ENCODE measurements at places on chromosomes 4 and X. TPM values are rescaled to one million over a fixed set of nuclear protein-coding genes. Genes with fewer than 3 reads are reported as not detected.

DNA sequence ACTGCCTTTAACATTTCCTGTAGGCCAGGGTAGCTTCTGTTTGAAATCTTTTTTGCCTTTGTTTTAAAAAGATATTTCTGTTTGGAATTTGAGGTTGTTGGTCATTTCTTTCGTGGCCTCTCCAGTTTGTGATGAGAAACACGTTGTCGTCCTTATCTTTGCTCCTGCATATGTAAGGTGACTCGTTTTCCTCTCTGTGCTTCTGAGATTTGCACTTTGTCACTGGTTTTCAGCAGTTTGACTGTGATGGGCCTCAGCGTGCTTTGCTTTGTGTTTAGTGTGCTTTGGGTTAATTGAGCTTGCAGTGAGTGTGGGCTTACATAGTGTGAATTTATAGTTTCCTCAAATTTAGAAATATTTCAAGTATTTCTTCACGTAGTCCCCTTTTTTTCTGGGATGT is 81.5 kb downstream of the FAM193A start:
- peaks cover 37% of the 10 kb centered on the region for H3K4me1 ChIP-seq
- H3K27ac ChIP-seq = no peak overlapping the region
- H3K36me3 ChIP-seq = peaks cover 2% of the 10 kb centered on the region

DNA sequence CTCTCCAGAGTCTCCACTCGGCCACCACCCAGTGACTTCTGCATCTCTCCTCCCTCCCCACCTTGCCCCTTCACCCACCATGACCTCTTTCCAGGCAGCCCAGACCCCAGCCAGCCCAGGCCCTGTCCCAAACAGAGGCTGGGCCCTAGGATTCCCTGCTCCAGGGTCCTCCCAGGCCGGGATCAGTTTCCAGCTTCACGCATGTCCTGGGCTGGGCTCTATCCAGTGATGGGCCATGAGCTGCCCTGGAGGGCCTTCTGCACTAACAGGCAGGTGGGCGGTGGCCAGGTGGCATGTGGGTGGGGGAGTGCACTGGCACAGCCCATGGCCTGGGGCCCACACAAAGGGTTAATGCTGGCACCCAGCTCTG is 20.4 kb upstream of the ADD1 start:
- peaks cover 19% of the 10 kb centered on the region for H3K36me3 ChIP-seq
- H3K4me3 ChIP-seq = no peak overlapping the region
- H3K27ac ChIP-seq = no peak overlapping the region
- no peak for DNase-seq
- H3K4me1 ChIP-seq = peaks cover 18% of the 10 kb centered on the region
- H3K27me3 ChIP-seq = no peaks in the 10 kb centered on the region

GRCh38 chr4:124990398-124990797 is 277.9 kb upstream of the ANKRD50 start:
- no peak overlapping the region for H3K27ac ChIP-seq
- H3K4me1 ChIP-seq = no peaks in the 10 kb centered on the region
- H3K36me3 ChIP-seq = no peaks in the 10 kb centered on the region
- no peaks in the 10 kb centered on the region for H3K27me3 ChIP-seq

- no peaks in the 10 kb centered on the region for H3K4me1 ChIP-seq
- H3K4me3 ChIP-seq = no peak overlapping the region
- no peak for DNase-seq
- H3K36me3 ChIP-seq = no peaks in the 10 kb centered on the region
- H3K27ac ChIP-seq = no peak overlapping the region
Measured at GRCh38 chr4:41683326-41683725, 65.2 kb downstream of the PHOX2B start.

- peaks cover 30% of the 10 kb centered on the region for H3K4me1 ChIP-seq
- H3K36me3 ChIP-seq = peaks cover 4% of the 10 kb centered on the region
Measured at GRCh38 chr4:110195561-110196205, 2.7 kb downstream of the ELOVL6 start.

GRCh38 chr4:100357542-100357941 is 160.3 kb downstream of the EMCN start:
- no peaks in the 10 kb centered on the region for H3K36me3 ChIP-seq
- no peak for DNase-seq
- H3K4me1 ChIP-seq = no peaks in the 10 kb centered on the region
- H3K4me3 ChIP-seq = no peak overlapping the region
- no peak overlapping the region for H3K27ac ChIP-seq

DNA sequence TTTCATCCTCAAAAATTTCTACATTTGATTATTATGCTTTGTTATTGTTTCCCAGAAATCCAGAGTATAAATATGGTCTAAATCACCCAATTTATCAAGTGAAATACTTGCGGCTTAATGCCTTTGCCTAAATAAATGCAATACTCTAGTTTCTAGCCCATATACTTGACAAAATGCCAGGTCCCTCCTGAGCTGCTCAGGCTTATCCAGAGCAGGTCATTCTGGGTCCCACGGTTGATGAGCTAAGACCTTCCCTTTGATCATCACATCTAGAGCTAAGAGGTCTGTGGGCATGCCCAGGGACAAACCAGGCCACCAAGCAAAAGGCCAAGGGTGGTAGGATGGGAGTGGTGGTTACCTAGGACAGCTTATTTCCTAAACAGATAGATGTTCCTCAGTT is 180.1 kb downstream of the SMIM20 start:
- DNase-seq = no peak
- H3K36me3 ChIP-seq = peaks cover 2% of the 10 kb centered on the region
- H3K4me3 ChIP-seq = no peak overlapping the region
- peak overlapping the region; percentile 55 for H3K27ac ChIP-seq
- peaks cover 11% of the 10 kb centered on the region for H3K4me1 ChIP-seq

DNA sequence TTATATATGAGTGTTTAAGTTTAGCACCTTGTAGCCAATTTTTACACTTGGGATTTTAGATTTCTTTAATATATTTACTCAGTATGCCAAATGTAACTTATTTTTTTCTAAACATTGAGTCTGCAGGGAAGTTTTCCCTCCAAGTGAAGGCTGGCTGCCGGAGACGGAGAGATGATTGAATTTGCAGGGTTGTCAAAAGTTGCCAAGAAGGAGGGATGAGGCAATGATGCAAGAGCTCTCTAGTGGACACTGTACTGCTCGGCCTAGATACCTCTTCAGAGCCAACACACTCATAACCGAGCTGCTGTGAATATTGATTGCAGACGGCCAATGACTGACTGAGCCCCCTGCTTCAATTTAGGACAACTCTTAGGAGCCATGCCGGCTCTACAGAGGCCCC is 318.6 kb upstream of the CASK start:
- H3K4me3 ChIP-seq = no peak overlapping the region
- DNase-seq = no peak
- no peaks in the 10 kb centered on the region for H3K4me1 ChIP-seq
- H3K36me3 ChIP-seq = no peaks in the 10 kb centered on the region
- no peaks in the 10 kb centered on the region for H3K27me3 ChIP-seq

DNA sequence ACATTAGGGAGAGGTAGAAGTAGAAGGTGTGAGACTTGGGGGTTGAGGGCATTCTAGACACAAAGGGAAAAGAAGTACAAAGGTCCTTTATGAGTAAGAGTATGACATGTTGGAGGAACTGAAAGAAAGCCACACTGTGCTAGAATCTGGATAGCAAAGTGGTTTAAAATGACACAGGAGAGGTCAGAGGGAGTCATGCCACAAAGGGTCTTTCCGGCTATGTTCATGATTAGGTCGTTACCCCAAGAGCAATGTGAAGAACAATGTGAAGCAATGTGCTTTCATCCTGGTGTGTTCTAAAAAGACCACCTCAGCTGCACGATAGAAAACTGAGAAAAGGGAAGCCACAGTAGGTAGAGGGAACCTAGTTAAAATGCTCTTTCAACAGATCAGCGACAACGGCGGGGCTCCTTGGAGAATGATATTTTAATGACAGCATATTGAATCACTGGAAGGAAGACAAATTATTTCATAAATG is 29.2 kb downstream of the SMIM14 start:
- H3K27ac ChIP-seq = no peak overlapping the region
- no peak for DNase-seq
- no peaks in the 10 kb centered on the region for H3K4me1 ChIP-seq
- peaks cover 8% of the 10 kb centered on the region for H3K36me3 ChIP-seq

DNA sequence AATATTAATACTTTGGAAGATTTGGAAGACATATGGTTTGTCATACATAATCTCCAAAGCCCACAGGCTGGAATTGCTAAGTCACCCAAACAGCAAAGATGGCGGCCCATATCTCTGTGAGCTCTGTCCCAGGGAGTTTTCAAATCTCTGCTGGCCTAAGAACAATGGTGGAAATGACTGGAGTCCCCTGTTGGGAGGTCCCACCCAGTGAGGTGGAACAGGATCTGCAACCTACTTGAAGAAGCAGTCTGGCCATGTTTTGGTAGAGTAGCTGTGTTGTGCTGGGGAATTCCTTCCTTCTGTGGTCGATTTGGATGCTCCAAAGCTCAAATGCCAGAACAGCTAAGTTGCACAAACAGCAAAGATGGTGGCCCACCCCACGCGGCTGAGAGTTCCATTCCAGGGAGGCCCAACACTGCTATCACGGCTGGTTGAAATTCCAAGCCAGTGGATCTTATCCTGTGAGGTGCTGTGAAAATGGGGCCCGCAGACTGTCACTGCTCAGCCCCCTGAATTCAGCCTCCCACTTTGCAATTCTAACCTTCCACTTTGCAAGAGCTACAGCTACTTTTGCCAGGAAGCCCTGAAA is 3.2 kb upstream of the UGT2B7 start:
- no peaks in the 10 kb centered on the region for H3K36me3 ChIP-seq
- no peaks in the 10 kb centered on the region for H3K4me1 ChIP-seq
- DNase-seq = no peak
- H3K27ac ChIP-seq = no peak overlapping the region
- H3K4me3 ChIP-seq = no peak overlapping the region

GRCh38 chrX:118675966-118676349 is 51.4 kb upstream of the IL13RA1 start:
- no peaks in the 10 kb centered on the region for H3K27me3 ChIP-seq
- H3K4me1 ChIP-seq = no peaks in the 10 kb centered on the region
- no peak overlapping the region for H3K4me3 ChIP-seq
- H3K27ac ChIP-seq = no peak overlapping the region

GRCh38 chr4:76435528-76436319 is 695 bp downstream of the SHROOM3 start:
- no peak overlapping the region for H3K4me3 ChIP-seq
- peaks cover 6% of the 10 kb centered on the region for H3K4me1 ChIP-seq
- no peak overlapping the region for H3K27ac ChIP-seq
- peaks cover 4% of the 10 kb centered on the region for H3K36me3 ChIP-seq

DNA sequence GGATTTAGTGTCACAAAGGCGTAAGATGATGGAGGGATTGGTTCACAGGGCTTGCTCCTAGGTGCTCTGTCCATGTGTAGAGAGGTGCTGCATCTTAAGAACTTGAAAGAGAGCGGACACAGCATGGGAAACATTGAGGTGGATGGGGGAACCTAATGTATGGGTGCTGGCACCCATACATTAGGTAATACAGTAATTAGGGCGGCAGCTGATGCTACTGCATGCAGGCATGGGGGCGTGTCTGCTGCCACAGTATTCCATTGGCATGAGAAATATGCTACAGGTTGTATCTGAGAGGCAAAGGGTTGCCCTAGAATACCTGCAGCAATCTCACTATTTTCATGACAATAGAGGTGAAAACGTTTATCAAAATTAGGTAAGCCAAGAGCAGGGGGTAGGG is 45.8 kb upstream of the UXT start:
- H3K4me1 ChIP-seq = no peaks in the 10 kb centered on the region
- H3K27me3 ChIP-seq = peaks cover 12% of the 10 kb centered on the region
- no peak for DNase-seq
- no peak overlapping the region for H3K27ac ChIP-seq
- H3K36me3 ChIP-seq = no peaks in the 10 kb centered on the region
- H3K4me3 ChIP-seq = no peak overlapping the region

DNA sequence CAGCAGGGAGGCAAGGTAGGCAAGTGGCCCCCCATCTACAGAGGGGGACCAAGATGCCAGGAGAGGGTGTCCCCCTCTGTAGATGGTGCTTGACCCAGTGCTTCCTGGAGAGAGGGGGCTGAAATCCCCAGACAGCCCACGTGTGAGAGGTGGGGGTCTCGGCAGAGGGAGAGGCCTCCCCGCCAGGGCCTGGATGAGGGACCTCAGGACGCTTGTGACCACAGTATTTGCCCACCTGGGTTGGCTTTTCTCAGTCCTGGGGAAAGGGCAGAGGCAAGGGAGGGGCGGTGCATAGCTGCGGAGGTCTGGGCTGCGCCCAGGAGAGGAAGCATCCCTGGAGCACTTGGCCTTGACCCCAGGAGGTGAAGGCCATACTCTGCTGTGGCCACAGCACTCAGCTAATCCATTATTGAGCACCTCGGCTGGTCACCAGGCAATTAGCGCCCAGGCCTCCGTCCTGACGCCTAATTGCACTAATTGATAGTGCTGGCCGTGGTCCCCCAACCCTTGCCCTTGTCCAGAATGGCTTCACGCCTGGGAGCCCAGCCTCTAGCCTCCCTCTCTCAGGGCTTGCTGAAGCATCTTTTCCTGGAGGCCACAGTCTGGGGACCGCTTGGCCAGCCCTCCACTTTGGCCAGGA is 30.7 kb downstream of the HMX1 start:
- no peaks in the 10 kb centered on the region for H3K4me1 ChIP-seq
- no peak overlapping the region for H3K4me3 ChIP-seq
- H3K27ac ChIP-seq = no peak overlapping the region
- H3K27me3 ChIP-seq = no peaks in the 10 kb centered on the region
- no peaks in the 10 kb centered on the region for H3K36me3 ChIP-seq

GRCh38 chr4:183255487-183255886 is 64.6 kb downstream of the CLDN22 start:
- no peaks in the 10 kb centered on the region for H3K36me3 ChIP-seq
- H3K4me1 ChIP-seq = no peaks in the 10 kb centered on the region
- H3K4me3 ChIP-seq = no peak overlapping the region

DNA sequence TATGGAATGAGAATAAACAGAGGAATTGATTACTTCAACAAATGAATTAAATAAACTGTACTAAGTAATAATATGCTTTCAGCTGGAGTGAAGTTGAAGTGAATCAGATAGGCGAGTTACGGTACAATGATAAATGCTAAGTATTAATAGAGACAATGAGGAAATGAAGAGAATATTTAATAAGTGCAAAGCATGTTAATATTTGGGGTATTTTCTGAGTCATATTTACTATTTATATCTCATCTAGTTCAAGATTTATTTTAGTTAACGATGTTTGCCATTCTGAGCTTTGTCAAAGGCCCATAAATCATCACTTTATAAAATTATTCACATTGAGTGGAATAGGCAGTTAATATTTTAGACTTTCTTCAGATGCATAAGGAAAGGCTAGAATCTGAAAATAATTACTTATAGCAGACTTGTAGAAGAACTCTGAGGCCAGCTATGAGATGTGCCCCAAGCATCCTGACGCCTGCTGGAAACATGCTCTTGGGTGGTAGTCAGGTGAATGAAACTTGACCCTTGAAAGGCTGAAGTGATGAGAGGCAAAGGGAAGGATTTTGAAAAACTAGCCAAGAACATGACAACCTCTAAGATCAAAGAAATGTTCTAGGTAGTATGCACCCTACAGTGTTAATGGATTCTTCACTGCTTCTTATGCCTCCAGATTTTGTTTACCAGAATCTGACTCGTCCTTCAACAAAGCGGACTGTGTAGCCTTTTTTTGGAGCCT is 133.8 kb upstream of the STIM2 start:
- no peaks in the 10 kb centered on the region for H3K27me3 ChIP-seq
- no peak overlapping the region for H3K27ac ChIP-seq
- no peak overlapping the region for H3K4me3 ChIP-seq

The CSAG1 gene
- not detected for total RNA-seq

The TLR1 gene
- total RNA-seq = 16.6 TPM

The PCSK1N gene
- total RNA-seq = 14.2 TPM

The SPANXN5 gene
- not detected for total RNA-seq

The HSFX3 gene
- not detected for total RNA-seq

The COL4A6 gene
- total RNA-seq = not detected

The USP17L24 gene
- not detected for total RNA-seq
